ENCODE measurements at places on chromosomes 12 and 14. TPM values are rescaled to one million over a fixed set of nuclear protein-coding genes. Genes with fewer than 3 reads are reported as not detected.

GRCh38 chr12:60421741-60422140, 825.9 kb downstream of the SLC16A7 start:
- DNase-seq, result no peak

- no peak for DNase-seq
These were observed 71.7 kb upstream of the ETV6 start for GRCh38 chr12:11577658-11578260.

DNA sequence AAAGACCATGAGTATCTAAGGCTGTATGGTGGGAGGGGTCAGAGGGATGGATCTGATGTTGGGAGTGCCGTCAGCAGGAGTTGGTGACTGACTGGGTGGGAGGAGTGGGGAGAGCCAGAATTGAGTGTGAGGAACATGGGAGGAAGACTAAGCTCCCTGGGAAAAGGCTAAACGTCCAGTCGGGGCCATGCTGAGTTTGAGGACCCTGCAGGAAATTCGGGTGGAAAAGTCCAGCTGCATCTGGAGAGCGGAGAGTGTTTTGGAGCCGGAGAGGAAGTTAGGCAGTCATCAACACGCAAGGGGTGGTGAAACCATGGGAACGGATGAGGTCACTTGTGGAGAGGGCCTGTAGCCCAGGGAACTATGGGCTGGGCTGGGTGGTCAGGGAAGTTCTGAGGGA, 60.9 kb downstream of the ELK3 start:
- peak; percentile 58 for DNase-seq

GRCh38 chr14:55031190-55031589, 4.2 kb downstream of the SOCS4 start:
- no peak for DNase-seq

GRCh38 chr12:100170313-100170858, 27.7 kb upstream of the BLTP3B start:
- no peak for DNase-seq

DNA sequence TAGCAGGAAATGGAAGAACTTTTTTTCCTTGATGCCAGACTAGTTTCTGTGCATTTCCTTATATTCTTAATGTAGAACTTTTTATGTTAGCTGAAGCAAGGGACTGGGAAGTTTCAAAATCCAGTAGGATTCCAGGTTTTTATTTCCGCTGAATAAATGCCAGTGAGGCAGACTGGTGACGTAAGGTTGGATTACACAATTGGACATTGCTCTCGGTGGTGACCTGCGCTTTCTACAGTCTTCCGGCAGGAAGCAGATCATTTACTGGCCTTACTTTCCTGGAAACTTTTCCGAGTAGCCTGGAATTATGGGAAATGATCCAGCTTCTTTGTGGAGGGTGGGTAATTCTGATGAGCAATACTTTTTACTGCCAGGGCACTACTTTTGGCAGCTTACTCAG, 3.6 kb downstream of the IFT43 start:
- DNase-seq, result no peak

GRCh38 chr12:52389313-52390207, 4.1 kb upstream of the KRT84 start:
- DNase-seq, result no peak

DNA sequence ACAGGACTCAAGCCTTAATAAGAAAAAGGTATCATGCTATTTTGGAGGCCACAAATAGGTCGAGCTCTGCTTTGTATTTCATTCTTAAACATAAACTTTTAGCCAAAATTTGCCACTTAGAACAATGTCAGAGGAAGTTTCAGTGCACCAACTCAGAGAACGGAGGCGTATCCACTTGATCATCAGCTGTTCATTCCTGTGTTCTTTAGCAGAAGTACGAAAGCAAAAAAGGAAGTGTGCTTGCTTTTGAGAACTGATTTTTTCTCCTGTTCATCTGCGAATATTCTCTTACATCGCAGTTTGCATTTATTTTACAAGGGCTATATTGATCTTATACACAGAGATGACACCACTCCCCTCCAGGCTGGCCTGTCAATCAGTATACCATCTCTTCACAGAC, 188.6 kb upstream of the SOX5 start:
- DNase-seq, result no peak

DNA sequence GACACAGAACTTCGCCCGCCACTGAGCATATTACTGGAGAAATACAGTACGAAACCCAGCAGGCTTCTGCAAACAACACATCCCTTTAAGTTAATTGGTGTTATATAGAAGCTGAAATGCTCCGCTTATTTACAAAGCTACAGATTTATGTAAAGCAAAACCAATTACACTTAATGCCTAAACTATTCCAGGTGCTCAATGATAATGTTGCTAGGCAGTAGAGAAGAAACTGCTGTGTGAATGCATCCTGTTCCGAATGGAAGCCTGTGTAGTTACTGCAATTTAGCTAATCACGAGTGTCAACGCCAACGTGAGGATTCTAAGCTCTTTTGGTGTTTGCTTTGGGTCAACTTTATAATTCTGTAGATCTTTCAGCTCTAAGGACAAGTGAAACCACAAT, 89.8 kb downstream of the SLC15A5 start:
- no peak for DNase-seq

- no peak for DNase-seq
These were observed 1.2 kb downstream of the EDDM3B start for GRCh38 chr14:20769421-20769820.

- no peak for DNase-seq
These were observed 325.1 kb downstream of the ALG10 start for GRCh38 chr12:34347367-34347766.

GRCh38 chr12:55935738-55936151, 4.8 kb downstream of the DGKA start:
- DNase-seq, result peak; percentile 62

DNA sequence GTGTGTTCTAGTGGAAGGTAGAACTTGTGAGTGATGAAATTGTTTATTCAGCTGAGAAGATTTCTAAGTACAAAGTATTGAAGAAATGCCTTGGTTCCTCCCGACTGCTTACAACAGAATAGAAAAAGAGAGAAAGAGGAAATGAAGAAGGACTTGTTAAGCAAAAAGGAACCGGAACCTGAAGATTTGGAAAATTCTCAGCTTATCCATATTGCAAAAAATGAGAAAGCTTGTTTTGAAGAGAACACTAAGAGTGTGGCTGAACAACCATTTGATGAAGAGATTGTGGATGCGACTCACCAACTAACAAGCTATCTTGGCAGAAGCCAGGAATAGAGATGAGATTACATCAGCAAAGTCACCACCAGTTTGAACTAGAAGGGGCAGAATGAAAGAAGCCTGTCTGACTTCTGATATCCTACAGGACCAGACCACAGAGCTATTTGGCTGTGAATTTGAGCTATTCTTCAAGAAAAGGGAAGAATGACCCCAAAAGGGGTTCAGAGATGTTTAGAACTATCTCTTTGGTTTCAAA, 15.1 kb downstream of the NDUFA9 start:
- no peak for DNase-seq

DNA sequence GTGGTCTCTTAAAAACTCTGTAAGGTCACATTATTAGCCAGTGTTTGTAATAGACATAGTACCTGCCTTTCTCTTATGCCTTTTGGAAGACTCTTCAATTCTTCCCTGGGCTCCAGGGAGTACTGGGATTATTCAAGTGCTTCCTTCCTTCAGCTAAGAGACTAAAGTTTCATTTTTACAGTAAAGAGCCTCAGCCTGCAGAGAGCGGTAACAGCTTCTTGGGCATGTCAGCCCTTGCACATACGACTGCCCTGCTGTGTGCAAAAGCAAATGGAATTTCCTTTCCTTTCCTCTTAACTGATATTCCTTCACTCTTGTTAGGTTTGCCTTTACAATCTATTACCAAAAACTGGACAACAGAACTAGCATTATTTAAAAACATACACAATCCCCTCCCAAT, 32.9 kb upstream of the AMIGO2 start:
- no peak for DNase-seq

GRCh38 chr14:60222820-60223219, 26.2 kb upstream of the PPM1A start:
- peak; percentile 88 for DNase-seq

- DNase-seq, result no peak
These were observed 10.2 kb upstream of the BHLHE41 start for GRCh38 chr12:26135010-26135420.

DNA sequence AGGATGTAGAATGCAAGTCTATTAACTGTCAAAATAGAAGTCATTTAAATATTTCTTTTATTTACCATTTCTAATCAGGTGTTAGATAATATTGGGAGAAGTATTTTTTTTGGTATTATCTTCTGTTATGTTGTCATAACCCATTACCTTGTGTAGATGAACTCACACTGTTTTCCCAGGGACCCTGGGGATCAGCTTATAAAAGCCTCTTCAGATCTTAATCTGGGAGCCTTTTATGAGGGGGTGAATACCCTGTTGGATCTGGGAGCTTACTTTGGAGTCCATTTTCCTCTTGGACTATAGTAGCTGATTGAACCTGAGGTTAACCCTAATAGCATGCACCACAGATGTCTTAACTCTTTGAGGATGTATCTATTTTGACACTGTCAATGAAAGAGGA, 176.3 kb upstream of the ATP2B1 start:
- DNase-seq, result no peak

DNA sequence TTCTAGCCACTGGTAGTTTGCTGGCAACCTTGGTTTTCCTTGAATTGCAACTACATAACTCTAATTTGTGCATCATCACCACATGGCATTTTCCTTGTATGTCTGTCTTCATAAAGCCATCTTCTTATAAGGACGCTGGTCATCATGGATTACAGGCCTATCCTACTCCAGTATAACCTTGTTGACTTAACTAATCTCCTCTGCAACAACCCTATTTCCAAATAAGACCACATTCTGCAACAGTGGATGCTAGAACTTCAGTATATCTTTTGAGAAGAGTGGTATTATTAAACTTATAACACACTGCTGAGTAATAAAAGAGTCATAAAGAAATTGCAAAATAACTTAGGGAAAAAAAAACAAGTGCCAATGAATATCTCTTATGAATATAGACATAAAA, 511.8 kb upstream of the FOXG1 start:
- DNase-seq, result no peak

GRCh38 chr14:90969531-90970166, 90.8 kb downstream of the RPS6KA5 start:
- no peak for DNase-seq

DNA sequence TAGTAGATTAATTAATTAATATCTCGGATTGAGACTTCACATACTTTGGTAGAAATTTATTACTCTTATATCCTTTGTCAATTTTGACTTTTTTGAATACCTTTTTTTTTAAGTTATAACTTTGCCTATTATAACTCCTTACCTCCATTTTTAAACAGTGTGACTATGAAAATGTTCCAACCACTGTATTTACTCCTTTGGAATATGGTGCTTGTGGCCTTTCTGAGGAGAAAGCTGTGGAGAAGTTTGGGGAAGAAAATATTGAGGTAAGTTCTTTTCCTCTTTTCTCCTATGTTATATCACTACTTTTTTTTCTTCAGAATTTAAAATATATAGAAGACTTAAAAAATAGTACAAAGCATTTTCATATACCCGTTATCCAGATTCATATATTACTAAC, 27.8 kb downstream of the EID3 start:
- no peak for DNase-seq

GRCh38 chr14:89957376-89957775, 1.6 kb downstream of the TDP1 start:
- DNase-seq, result no peak

GRCh38 chr12:62075870-62076269, 184.3 kb upstream of the USP15 start:
- DNase-seq, result no peak

DNA sequence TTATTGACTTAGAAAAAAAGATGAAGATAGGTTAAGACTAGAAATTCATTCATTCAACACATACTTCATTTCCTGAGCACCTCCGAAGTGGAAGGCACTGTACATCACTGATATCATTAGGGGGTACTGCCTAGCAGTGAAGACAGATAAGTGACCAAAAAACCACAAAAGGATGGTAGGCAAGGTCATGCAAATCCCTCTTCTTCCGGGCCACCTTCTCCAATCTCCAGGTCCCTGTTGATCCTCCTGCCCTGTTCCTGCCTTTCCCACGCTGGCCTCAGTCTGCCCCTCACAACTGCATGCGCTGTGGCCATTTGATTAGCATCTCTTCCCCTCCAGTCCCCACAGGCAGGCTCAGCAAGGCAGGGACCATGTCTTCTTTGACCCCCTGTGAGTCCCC, 60.8 kb downstream of the SETD3 start:
- DNase-seq, result no peak

GRCh38 chr12:48216785-48217184, 13.7 kb upstream of the OR10AD1 start:
- no peak for DNase-seq

DNA sequence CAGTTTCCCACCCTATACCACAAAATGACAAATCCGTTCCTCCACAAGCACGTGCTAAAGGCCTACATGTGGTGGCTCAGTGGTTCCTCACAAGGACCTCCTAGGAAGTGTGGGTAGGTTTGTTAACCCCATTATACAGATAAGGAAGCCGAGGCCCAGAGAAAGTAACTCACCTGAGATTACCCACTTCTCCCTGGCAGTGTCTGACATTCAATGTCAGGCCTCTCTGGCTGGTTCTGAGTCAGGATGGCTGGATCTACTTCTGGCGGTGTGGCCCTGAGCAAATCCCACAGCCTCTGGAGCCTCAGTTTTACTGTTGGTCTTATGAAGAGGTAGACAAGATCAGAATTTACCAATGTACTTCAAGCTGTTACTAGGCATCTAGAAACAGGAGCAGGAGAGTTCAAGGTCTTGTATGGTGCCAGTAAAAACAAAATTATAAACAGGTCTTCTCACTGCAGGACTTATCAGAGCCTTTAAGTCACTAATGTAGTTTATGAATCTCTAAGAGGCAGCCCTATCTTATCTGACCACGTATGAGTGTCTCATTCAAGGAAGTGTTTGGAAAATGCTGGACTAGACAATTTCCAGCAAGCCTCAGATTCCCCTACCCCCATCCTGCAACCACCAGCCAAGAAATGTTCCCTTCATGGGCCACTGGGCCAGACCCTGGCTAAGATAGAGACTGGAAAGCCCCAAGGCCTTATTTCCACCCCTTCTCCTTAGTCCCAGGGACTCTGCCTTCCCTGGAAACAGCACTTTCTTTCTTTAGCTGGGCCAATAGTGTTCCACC, 4.2 kb downstream of the HSPB8 start:
- no peak for DNase-seq

SLCO1C1 gene
- total RNA-seq, result 0.84 TPM

TDRD9 gene
- 2.2 TPM for total RNA-seq

NINJ2 gene
- total RNA-seq, result 5.3 TPM

CHST11 gene
- total RNA-seq, result 3.4 TPM

MLF2 gene
- total RNA-seq, result 158 TPM

SLC25A47 gene
- total RNA-seq, result not detected

Measured in left ventricle myocardium superior (tissue), 1 donor.